ENCODE measurements at places on chromosomes 11 and 22.
A peak's percentile ranks its signal among the peaks of the same experiment; 100 is the strongest.

DNA sequence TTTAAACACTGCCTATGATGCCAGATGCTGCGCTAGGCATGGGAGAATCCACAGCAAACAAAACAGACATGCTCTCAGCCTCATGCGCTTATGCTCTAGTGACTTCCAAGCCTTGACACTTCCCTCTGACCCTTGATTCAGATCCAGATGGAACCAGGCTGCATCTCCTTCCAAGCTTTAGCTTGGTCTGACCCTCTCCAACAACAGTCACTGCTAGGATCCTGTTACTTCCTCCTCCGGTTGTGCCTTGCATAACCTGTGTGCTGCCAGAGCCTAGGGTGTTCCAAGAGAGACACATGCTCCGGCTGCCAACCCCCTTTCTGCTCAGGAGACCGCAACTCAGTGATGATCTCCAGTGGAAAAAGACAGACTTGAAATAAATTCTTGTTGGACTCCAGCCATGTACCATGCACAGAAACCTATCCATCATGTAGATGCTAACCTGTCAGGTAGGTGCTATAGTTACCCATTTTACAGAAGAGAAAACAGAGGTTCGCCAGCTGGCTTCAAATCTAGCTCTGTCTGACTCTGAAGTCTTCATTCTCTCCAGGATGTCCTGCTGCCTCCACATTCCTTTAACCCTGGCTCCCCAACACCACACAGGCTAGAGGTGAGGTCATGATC lies 136.3 kb upstream of the TEAD1 start:
- no peak for DNase-seq

- DNase-seq = no peak
Measured at GRCh38 chr11:78587446-78587845, 12.8 kb upstream of the NARS2 start.

GRCh38 chr22:37387793-37388192 lies 39.5 kb downstream of the ELFN2 start:
- no peak for DNase-seq

DNA sequence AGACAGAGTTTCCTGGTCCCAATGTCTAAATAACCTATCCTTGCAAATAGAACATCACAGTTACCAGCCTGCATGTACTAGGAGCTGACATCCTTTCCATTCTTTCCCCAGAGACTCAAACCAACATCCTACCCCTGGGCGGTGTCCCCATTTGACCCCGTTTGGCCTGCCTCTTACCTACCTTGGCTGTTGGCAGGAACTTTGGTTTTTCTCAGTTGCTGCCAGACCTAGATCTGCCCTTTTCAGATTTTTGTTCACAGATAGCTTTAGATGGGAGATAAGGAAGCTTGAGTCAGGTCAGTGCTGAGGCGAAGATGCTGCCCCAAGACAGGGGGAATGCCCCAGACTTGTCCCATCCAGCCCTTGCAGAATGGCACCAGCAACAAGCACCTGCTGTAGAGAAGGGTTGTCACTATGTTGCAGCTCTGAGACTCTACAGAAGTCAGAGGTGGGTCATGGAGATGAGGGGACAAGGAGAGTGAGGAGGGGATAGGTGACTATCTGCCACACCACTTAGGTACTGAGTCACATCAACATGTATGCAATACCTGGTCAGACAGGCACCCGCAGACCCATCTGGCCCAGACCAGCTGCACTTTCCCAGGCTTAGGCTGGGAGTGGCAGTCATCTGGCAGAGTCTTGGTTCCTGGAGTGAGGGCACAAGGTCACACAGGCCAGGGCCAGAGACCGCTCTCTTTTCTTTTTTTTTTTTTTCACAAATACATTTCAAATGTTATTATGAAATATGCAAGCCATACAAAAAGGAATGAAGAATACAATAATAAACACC lies 61.5 kb upstream of the POU2AF1 start:
- DNase-seq = no peak

GRCh38 chr11:80096736-80097135 lies 655.9 kb upstream of the TENM4 start:
- no peak for DNase-seq

DNA sequence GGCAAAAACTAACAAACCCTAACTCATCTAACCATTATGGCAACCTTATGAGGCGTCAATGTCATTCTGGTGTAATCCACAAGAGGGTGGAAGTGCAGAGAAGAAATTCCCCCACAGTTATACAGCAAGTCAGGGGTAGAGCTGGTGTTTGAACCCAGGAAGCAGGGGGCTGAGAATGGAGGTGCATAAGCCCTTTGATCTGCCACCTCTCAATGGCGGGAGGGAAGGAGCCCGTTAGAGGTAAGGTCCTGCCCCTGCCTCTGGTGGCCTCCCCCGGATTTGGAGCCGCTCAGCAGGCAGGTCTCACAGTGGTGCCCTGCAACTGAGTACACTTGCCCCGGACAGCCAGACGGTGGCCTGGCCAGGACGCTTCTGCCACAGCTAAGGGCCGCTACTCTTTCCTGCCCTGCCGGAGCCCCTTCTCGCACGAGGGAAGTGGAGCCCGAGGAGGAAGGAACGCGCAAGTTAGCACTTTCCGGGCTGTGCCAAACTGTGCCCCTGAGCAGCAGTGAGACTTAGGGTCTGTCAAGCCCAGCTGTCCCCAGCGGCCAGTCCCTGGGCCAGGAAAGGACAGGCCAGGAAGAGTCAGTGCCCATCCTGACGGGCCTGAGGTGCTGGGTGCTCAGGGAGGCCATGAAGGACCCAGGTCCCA lies 1.1 kb downstream of the FXYD2 start:
- DNase-seq = peak; percentile 68

GRCh38 chr11:79417069-79417920 lies 23.5 kb downstream of the TENM4 start:
- no peak for DNase-seq

GRCh38 chr11:43825217-43825816 lies 55.3 kb upstream of the ALKBH3 start:
- peak; percentile 54 for DNase-seq

DNA sequence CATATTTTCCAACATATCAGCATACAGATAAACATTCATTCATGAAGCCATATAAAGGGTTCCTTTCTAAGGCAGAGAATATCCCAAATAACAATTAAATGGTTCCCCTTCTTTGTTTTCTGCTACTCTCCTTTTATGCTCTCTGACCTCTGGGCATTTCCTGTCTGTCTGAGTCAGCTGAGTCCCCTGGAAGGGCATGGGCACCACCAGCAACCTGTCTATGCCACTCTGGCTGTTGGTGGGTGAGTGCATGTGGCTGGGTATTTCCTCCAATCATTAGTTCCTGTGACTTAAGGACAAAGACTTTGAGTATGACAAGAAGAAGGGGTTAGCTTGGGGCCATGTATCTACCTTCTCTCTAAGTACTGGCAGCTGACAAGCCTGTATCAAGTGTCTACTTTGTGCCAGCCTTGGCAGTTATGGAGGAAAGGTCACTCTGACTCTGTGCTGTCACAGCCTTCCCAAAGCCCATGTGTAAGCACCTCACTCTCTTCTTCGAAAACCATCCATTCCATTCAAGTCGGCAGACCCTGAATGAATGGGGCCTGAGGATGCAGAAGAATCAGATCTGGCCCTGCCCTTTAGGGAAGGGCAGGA lies 86.3 kb upstream of the PHOX2A start:
- no peak for DNase-seq

Data from hematopoietic multipotent progenitor cell treated with erythropoietin and hydrocortisone succinate and interleukin-3 and kit ligand, for 4 days (in vitro differentiated cells).